ENCODE measurements at places on chromosomes 4 and X.

DNA sequence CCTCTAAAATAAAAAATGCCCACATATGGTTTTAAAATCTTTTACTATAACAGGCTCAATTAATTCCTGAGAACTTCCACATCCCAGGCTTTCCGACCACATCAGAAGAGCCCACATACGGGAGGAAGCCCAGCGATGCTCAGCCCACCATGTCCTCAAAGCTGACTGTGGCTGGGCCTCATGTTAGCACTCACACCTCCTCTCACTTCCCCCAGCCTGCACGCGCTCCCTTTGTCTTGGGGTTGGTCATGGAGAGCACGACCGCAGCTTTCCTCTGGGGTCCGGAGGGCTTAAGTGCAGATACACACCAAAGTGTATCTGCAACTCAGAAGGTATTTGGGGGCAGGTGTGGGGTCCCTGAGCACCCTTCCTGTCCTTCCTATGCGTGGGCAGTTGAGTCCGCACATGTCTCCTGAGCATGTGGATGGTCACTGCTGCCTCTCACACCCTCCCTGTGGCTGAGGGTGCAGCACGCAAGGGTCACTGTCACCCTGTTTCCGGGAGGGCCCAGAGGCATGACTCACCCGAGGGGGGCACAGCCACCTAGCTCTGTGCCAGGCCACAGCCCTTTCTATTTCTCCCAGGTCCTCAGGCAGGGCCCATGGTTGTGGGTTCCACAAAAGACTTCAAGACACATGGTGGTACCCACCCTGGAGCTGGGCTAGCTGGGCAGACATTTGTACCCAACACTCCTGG is 21.2 kb downstream of the WDR1 start:
- no peak for DNase-seq

- no peak for DNase-seq
Observed at GRCh38 chrX:106957856-106958255, 37.7 kb downstream of the CLDN2 start.

DNA sequence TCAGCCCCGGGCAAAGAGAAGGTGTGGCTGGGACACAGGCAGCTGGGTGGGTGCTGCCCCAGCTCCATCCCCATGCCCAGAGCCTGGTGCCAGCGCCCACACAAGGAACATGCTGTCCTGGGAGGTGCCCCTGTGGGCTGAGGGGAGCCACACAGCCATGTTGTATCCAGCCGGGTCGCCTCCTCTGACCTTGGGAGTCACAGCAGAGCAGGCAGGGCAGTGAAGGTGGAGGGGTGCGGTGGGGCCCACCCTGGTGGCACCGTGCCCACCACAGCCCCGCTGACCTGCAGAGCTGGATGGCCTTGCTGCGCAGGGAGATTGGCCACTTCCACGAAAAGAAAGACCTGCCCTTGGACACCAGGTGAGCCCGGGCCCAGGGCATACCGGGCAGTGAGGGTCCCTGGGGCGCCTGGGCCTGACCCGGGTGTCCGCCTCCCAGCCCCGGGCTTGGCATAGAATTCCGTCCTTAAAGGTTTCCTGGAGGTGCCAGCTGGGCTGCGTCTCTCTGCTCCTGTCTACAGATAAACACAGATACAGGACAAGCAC is 18.7 kb upstream of the ADD1 start:
- no peak for DNase-seq

GRCh38 chr4:72388521-72388920 is 180.5 kb downstream of the ADAMTS3 start:
- DNase-seq: no peak

DNA sequence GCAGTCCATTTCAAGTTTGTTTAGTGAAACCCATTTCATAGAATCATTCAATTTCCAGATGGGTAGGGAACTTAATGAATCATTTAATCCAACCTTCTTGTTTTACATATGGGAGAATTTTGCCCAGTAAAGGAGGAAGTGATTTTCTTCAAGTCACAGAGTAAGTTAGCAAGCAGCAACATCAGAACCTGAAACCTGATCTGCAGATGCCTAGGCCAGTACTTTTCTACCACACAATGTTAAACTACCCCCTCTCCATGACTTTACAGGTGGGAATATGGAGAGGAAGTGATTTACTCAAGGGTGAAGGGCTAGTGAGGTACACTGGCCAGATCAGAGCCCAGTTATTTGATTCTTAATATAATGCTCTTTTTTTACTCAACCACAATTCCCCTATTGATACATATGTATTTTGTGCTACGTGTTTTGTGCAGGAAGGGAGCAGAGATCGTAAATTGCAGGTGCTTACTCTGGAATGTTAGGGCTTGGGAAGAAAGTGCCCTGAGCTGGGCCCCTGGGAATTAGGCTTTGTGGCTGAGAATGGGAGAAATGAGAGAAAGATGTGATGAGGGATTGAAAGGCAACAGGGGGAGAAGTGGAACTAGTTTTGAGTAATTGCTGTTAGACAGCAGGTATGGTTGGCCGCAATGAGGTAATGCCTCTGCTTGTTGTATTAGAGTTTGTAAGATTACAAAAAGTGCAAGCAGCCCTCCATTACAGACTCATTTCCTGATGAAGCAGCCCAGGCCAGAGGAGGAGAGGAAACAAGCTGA is 6.8 kb downstream of the LHFPL1 start:
- no peak for DNase-seq

- no peak for DNase-seq
Observed at GRCh38 chr4:26766141-26766540, 94.5 kb upstream of the STIM2 start.

- no peak for DNase-seq
Observed at GRCh38 chr4:151389311-151389710, 19.7 kb upstream of the FHIP1A start.

DNA sequence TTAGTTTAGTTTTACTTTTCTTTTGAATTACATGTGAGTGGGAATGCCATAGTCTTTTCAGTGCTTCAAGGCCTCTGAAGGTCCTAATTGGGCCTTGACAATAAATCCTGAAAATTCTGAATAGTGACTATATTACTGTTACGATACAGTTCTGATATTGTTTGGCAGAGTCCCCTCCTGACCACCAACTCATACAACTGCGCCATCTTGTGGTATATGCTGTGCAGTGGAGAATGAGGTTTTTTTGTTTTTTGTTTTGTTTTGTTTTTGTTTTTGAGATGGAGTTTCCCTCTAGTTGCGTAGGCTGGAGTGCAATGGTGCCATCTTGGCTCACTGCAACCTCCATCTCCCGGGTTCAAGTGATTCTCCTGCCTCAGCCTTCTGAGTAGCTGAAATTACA is 56.6 kb upstream of the CHRDL1 start:
- DNase-seq: no peak

GRCh38 chr4:24144381-24144780 is 254.5 kb upstream of the PPARGC1A start:
- DNase-seq: no peak

DNA sequence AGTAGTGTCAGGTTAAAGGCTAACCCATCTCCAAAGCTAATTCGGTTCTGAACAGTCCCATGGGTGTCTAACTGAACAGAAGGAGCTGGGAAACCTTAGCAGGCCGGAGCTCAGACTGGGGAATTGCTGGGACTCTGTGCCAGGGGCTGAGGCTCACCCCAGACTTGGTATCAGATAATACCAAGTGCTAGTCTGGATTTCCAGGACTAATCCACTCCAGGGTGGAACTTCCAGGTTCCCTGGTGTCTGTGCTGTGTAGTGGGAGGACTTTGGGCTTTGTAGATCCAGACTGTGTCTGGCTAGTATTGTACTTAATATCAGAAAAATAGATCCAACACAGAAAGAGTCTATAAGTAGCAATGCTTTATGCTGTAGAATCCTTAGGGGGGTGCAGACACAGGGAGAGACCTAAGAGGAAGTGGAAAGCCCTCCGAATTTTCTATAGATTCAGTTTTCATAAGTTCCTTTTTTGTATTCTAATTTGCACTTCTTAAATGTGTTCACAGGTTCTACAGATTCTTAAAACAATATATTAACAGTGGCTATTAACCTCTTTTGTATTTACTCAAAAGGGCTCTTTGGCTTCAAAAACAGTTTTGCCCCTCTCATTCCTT is 4.1 kb downstream of the ZNF827 start:
- DNase-seq: no peak

GRCh38 chr4:99047710-99048109 is 40.9 kb downstream of the ADH5 start:
- no peak for DNase-seq

DNA sequence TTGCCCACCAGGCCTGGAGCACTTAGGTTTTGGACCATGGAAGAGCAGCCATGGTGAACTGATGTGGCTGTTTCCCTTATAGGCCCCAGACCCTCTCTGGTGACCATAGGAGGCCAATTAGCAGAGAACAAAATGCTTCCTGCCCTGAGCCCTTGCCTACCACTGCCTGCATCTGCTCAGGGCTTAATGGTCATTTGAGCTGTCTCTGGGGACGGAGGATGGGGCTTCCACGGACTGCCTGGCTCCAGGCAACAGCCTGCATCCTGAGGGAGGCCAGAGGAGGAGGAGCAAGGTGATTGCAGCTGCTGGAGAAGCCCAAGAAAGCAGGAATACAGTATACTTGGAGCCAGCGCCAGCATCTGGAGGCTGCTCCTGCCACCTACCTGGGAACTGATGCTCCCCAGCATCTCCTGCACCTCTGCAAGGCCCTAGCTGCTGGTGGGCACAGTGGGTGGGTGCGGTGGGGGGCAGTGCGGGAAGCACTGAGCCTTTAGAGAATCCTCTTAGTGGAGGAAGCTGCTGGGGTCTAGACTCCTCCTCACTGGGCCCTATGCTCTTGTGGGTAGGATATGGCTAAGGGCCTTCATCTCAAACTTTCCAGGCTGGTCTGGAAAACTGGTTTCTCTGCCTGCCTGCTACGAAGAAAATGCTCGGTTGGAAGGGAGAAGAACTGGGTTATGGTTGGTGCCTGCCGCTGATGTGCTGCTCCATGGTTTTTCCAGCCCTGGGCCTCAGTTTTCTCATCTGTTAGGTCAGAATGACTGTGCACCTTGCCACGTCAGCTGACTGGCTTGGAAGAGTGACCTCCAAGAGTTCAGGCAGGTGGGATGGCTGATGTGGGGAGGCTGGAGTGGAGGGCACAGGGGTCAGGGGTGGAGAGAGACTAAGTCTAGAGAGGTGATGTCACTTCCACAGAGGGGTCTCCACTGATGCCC is 158.8 kb upstream of the PJA1 start:
- no peak for DNase-seq

DNA sequence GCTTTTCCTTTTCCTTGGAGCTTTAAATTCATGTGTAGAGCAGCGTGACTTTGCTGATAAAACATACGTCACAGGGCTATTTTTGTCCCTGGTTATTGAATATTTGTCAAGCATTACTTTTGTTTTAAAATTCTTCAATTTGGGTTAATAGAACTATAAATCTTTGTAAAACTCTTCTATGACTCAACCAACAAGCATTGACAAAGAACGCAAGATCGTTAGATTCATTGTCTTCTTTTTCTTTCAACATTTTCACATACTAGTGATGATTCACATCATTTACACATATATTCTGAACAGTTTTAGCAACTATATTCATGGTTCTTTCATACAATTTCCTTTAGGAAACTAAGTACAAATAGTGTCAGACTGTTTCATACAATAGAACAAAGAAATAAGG is 72.0 kb upstream of the GPM6A start:
- no peak for DNase-seq

DNA sequence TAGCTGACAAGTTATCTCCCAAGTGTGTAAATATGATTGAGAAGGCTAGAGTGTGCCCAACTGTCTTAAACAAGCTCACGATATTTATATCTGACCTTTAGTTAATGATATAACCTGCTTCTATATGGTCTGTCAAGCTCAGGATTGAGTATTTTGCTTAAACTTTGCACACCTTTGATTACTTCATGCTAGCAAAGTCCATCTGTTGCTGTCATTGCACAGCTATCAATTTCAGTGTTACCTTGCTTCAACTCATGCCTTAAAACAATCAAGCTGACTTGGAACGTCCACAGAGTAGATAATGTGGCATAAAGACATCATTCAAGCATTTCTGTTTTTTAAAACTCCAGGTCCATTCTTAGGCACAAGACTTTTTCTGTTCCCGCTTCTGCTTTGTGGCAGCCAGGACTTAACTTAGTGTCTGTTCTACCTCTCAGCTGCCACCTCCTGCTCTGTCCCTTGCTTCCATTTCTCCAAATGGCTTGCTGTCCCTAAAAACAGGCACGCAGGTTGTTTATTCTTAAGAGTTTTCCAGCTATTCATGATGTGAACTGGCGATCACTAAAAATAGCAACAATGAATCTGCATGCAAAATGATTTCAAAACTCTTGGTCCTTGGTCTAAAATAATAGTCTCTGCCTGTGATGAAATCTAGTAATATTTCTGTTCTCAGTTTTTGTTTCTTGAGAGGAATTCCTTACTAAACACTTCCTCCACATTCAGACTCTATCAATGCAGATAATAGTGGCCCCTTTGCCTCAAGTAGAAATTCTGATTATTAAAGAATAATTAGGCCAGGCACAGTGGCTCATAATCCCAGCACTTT is 16.3 kb upstream of the NEIL3 start:
- no peak for DNase-seq

DNA sequence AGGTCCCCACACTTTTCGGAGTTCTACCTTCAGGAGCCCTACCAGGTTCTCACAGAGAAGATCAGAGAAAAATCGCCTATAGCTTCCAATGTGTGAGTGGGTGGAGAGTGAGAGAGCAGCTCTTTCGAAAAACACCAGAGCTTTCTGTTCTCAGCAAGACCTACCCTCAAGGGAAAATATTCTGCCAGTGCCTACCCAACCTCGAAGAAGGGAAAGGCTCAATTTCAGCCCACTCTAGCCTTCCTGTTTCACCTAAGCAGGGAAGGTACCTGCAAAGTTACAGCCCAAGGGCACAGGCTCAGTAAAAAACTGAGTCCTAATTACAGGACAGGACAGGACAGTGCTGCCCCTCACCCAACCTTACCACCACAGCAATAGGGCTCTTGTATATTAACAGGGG is 104.0 kb upstream of the WDR17 start:
- no peak for DNase-seq

DNA sequence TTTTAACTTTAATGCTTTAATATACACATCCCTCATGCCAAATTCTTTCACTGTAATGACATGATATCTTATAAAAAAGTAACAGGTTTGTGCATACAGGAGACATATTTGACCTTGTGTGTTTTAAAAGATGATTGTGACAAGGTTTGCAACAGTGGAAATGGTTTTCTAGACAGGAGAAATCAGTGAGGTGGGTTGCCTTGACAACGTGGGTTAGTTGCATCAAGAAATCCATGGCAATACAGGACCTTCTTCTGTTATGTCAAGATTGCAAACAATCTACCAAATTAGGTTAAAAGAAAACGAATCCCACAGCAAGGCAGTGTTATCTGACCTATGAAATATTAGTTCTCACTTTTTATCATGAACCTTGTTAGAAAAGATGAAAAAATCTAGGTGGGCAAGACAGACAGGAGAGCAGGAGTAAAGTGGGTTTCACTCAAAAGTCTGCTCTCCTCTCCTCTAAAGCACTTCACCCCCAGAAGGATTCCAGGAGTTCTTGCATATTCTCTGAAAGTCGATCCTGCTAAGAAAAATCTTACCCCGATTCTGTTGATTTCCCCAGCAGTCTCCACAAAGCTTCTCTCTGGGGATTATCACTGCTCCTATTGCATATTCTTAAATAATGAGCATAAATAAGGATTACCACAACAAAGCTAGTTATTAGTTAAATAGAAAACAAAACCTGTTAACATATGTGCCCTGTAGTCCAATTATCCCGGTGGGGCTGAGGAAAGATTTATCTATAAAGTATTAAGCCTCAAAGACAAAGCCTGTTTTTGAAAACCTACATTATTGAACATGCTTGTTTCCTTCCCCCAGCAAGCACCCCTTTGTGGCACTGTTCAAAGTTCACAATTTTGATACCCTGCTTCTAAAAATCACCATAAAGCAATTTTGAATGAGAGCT is 71.0 kb downstream of the TMA16 start:
- DNase-seq: no peak

Measured in left renal cortex interstitium (tissue), 4 donors.